ENCODE measurements at places on chromosomes 5 and 9.

GRCh38 chr5:149938279-149938678, 6.3 kb downstream of the PDE6A start:
- no peak for DNase-seq

DNA sequence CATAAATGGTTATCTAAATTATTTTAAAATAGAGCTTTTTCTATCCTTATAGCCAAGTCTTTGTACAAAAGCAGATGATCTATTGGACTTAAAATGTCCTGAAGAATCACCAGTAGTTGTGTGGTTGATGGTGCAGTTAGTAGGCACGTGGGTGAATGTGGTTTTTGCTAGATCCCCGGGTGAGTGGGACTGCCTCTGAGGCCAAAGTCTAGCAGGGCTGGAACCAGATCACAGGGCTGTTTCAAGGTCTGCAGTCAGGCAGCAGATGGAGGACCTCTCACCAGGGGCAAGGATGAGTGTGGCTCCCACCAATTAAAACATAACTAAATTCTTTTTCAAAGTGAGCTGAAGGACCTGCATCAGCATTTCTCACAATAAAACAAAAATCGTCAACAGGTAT, 604.7 kb upstream of the FTMT start:
- DNase-seq, result no peak

DNA sequence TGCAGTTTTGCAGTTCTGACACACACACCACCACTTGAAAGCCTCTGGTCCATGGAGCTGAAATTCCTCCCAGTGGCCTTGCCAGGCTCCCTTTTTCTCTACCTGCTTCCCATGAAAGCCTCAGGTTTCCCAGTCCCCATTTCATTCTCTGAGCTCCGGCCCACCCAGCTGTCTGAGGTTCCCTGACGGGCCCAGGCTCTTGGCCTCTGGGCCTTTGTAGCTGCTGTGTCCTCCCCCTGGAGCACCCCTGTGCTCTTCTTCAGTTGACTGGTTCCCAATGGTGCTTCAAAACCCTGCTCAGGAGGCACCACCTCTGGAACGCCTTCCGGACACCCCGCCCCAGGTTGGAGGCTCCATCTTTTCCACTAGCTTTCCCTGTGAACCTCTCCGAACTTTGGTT, 155.9 kb upstream of the SHB start:
- DNase-seq, result no peak

- no peak for DNase-seq
Observed at GRCh38 chr9:127803507-127804352, 1.0 kb downstream of the FPGS start.

DNA sequence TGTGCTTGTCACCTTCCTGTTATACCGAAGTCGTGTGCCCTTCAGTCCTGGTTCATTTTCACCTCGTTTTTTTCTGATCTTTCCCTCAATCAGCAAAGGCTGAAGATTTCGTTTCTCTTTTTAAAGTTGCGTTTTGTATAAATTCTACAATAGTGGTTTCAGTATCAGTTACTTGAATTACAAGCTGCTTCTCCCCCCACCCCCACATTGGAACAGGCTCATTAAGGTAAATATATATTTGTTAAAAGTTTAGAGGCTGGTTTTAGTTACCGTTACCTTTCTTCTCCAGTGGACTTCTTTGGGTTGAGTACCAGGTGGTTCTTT, 881 bp downstream of the SUB1 start:
- DNase-seq, result no peak

DNA sequence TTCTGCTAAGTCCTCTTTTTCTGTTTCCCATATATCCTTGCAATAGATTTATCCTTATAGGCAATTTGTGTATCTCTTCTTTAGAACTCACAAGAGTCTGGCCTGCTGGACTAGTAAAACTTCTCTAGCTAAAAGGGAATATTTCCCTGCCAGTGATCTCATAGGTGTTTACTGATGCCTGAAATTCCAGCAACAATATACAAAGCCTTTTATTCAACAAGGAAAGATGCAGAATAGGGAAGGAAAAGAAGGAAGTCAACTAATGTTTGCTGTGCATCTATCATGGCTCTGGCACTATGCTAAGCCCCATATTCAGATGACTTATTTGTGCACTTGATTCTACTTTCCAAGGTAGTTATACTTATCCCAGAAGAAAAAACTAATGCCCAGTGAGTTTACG, 160.0 kb upstream of the DMRTA1 start:
- DNase-seq, result no peak

GRCh38 chr5:117434254-117434653, 859.6 kb upstream of the SEMA6A start:
- no peak for DNase-seq

- no peak for DNase-seq
Observed at GRCh38 chr9:104903609-104904008, 24.3 kb downstream of the ABCA1 start.

- no peak for DNase-seq
Observed at GRCh38 chr5:113169720-113170119, 193.1 kb downstream of the DCP2 start.

DNA sequence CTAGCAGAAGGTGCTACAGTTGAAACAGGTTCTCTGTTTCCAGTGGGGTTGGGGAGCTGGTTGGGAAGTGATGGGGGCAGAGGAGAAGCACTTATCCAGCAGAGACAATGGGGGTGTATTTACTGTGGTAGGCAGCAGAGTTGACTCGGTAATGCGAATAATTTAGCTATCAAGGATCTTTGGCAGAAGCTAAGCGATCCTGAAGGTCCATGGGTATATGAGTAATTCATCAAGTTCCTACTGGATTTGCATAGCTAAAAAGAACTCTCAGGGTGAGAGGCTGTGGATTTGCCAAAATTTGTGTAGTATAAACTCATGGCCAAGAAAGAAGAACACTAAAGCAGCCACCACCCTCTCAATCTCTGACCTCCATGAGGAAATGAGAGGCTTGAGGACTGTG, 61.2 kb upstream of the EGFLAM start:
- no peak for DNase-seq

DNA sequence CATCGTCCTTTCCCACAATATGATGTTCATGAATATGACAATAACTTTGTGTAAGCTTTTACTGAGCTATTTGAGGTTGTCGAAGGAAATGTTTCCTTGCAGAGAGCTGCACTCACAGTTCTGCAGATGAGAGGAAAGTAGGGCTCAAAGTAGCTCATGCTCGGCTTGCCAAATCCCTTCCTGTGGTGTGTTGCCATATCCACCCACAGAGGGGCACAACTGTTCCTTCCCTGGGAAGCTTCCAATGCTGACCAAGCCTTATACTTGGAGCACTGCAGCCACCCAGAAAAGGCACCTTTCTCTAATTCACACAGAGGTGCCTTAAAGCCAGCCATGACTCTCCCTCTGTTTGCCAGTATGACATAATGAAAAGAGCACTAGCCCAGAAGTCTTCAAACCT, 390.3 kb downstream of the CAAP1 start:
- no peak for DNase-seq

DNA sequence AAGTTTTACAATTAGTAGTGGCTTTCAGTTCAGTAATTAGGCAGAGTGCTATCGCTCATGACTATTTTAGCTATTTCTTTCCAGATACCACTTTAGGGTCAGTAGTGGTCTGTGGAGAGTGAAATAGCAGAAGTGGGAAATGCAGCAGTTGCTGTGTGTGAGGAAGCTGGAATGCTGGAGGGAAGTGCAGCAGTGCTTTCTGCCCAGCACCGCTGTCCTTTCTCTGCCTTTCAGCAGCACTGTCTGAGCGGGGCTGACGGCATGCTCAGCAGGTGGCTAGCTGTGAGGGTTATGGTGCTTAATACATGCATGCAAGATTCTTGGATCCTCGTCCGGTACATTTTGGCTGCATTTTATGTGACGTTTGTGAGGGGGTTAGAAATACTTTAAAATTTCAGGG, 213.9 kb downstream of the PBX3 start:
- no peak for DNase-seq

DNA sequence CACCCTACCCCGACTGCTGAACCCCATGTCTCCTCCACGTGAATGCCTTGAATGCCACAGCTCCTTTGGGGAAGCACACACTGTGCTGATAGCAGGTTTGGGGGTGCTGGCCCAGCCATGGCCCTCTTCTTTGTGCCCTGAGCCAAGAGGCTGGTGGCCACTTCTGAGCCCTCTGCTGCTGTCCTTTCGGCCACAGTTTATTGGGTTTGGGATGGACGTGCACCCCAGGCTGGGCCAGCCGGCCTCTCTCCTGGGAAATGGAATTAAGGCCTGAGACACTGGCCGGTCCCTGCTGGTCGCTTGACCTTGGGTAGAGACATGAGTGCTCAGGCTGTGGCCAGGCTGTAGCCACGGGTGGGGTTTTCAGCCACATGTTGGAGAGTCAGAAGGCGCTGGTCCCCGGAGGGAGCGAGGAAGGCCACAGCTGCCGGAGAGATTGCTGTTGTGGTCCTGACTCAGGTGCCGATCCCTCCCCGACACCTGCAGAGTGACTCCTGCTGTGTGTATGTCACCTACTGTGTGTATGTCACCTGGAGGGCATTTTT, 26.6 kb downstream of the FAM163B start:
- no peak for DNase-seq

DNA sequence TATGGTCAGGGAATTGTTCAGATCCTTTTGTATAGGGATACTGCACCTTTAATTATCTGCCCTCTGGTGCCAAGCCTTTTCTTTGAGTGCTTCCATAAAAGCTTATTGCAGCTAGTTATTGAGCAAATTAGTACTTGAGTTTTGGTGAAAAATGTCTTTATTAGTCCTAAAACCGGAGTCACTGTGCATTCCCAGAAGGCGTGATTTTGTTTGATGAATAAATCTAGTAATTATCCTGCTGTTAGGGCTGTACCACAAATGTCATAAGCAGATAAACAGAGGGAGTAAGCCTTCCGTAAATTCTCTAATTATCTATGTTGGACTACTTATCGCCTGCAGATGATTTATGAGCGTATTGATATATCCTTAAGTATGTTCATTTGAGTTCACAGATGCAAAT, 620.7 kb upstream of the ARRDC3 start:
- DNase-seq, result no peak

- DNase-seq, result no peak
Observed at GRCh38 chr9:91549177-91549576, 125.5 kb upstream of the NFIL3 start.

DNA sequence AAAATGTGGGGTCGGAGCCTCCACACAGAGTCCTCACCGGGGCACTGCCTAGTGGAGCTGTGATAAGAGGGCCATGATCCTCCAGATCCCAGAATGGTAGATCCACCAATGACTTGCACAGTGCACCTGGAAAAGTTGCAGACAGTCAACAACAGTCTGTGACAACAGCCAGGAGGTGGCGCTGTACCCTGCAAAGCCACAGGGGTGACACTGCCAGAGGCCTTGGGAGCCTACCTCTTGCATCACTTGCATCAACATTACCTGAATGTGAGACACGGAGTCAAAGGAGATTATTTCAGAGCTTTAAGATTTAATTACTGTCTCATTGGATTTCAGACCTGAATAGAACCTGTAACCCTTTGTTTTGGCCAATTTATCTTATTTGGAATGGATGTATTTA, 614.1 kb upstream of the CDH9 start:
- DNase-seq, result no peak

GRCh38 chr5:31477516-31477915, 54.4 kb downstream of the DROSHA start:
- DNase-seq, result no peak

DNA sequence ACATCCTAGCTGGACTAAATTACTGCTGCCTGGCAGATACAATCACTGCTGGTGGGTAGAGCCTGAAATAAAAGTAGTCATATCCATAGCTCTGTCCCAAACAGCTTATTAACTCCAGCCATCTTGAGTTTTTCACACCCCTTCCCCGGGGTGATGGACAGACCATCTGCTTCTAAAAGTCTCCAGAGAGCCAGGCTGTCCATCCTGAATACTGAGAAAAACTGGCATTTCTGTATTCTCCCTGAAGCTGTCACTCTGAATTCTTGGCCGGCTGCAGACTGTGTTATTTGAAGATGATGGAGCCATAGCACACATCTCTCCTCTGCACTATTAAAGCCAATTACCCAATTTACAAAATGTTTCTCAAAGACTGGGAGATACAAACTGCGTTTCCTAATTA, 118.6 kb downstream of the GABBR2 start:
- DNase-seq, result no peak

DNA sequence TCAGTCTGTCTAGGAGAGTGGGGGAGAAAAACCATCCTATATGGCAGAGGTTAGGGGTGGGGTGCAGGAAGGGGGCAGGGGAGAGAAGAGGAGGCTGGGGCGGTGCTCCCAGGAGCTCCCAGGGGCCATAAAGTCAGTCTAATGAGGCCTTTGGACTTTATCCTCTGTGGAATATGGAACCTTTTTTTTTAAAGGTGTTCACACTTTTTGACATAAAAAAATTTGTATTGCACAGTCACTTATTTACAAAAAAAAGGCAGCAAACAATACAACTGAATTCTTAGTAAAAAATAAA, 51.9 kb upstream of the SYNPO start:
- DNase-seq, result no peak

DNA sequence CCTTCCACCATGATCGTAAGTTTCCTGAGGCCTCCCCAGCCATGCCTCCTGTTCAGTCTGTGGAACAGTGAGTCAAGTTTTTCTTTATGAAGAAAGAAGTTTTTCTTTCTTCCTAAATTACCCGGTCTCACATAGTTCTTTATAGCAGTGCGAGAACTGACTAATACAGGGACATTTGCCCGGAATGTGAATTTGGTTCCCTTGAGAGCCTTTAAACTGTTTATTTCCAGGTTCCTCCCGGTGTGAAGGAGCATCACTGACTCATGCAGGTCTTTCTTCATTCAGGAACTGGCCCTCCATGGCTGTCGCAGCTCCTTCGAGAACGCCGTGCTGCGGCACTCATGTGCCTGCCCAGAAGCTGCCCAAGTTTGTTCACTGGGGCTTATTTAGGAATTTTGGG, 87.7 kb downstream of the PTCH1 start:
- DNase-seq, result no peak

DNA sequence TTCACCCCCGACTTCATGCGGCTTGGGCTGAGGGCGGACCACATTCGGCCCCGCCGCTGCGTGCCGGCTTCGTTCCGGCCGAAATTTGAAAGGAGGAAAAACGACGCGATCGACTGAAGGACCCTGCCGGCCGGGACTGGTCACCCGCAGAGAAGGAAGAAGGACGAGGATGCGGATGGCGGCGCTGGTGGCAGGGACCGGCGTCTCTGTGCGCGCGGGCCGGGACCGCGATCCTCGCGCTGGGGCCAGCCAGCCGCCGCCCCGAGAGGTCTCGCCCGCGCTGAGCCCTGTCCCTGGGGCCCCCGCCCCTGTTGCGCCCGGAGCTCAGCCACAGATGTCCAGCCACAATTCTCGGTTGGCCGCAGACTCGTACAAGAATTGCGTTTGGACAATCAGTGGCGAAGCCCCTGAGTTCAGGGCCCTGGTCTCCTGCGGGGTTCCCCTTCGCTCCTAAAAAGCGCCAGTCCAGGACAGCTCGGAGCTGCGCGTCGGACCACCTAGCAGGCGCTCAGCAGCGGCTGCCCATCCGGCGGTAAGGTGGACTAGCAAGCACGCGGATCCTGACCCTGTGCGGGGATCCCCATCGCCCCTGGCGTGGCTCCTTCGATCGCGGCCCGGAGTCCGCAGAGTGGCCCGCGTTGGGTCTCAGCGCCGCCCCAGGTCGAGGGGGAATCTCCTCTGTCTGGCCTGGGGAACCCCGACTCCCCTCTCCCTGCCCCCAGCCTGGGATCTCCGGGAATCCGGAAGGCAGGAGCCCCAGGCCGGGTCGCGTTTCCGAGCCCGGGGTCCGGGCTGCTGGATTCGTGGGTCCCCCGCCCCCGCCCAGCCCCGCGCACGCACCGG, 21.3 kb downstream of the URM1 start:
- DNase-seq, result no peak

- peak; percentile 4 for DNase-seq
Observed at GRCh38 chr5:75049456-75050351, 2.7 kb downstream of the GCNT4 start.

Data from activated naive CD4-positive, alpha-beta T cell (primary cell).